ENCODE measurements at places on chromosomes 16 and 17. TPM values are rescaled to one million over a fixed set of nuclear protein-coding genes. Genes with fewer than 3 reads are reported as not detected.

CHD9NB gene
- polyA plus RNA-seq, result 7.0 TPM

GDPD3 gene
- polyA plus RNA-seq, result 18.4 TPM

KRTAP4-3 gene
- not detected for polyA plus RNA-seq

KRTAP9-8 gene
- polyA plus RNA-seq, result not detected

CHST5 gene
- 0.44 TPM for polyA plus RNA-seq

EPN3 gene
- polyA plus RNA-seq, result 2.8 TPM

NDUFAF8 gene
- polyA plus RNA-seq, result 41.3 TPM
